NCI-H1417 (cell line): ENCODE measurements at places on chromosomes 16 and 17.

GRCh38 chr16:56530872-56531271 lies 11.0 kb upstream of the BBS2 start:
- DNase-seq = no peak

DNA sequence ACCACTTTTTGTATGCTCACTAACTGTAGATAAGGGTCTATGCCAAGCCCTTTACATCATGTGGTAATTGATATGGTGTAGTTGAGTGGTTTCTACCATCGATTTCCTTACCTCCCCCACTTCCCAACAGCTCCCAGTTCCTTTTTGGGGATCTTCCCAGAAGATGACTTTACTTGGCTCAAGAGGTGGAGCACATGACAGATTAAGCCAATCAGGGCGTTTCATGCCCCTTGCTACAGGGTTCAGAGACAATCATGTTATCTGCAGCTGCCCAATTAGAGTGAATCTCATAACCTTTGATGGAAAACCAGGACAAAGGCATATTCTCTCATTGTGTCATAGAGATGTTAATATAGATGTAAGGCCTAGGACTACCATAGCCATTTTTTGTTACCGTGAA lies 16.2 kb upstream of the BMERB1 start:
- DNase-seq = no peak

DNA sequence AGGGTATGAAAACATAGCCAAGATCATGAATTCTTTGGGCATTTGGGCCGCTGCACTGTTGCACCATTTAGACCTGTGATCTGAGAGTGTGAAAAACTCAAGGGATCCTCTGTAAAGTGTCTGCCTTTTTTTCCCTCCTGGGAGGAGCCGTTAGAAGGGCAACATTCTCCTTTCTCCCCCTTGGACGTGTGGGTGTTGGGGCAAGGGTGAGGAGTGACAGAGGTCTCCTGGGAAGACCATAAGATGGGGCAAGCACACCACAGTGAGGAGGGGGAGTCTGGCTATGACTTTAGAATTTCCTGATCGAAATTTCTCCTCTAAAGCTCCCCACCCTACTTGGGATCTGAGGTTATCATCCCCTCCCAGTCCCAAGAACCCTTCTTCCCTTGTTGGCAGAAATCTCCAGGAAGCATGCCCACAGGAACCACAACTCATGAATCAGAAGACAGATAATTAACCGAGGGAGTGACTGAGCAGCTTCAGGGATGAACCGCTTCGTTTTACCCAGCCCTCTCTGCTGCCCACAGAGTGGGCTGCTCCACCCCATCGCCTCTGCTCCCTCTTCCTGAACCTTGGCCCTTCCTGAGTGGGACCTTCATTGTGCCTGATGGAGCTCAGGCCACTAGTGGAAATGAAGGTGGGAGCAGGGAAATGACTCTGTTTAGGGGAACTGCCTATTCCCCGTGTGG lies 4.2 kb downstream of the ITGB3 start:
- no peak for DNase-seq

GRCh38 chr16:85027958-85028684 lies 526 bp downstream of the KIAA0513 start:
- DNase-seq = peak; percentile 50

DNA sequence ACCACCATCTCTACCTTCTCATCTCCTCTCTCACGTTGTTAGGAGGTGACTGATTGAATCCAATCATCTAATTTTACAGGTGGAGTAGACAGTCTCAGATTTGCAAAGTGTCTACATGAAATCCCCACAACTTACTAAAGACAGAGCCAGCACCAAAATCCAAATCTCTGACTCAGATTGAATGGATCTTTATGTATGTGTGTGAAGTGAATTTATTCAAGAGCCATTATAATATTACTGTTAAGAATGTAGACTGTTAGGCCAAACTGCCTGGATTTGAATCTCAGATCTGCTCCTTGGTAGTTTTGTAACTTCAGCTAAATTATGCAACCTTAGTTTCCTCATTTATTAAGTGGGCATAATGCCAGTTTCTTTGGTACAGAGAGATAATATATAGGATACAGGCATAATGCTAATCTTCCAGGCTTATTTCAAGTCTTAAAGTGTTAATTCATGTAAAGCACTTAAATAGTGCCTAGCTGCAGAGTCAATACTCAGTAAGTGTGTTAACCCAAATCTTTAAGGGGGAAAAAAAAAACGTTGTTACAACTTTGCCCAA lies 12.7 kb downstream of the CNEP1R1 start:
- DNase-seq = no peak

DNA sequence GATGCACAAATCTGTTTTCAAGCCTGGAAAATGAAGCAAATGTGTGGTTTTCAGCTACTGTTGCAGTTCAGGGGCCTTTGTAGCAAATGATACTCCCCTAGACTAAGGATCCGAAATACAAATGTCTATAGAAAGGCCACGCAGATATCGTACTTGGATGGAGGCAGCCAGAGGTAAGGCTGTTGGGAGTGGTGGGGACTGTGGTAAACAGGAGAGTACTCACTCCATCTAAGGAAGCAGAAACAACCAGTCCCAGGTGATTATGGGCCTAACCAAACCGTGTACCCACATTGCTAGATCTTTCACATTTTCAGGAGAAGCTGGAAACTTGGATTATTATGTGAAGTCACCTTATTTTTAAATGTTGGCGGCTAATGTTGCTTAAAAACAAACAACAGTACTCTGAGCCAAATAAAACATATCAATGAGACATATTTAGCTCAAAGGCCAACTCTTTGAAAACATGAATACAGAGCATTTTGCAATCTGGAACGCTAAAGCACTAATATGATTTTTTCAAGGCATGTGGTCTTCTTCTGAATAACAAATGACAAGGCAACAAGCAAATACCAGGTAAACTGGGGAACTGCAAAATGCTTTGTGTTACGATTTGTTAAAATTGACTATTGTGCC lies 110.1 kb downstream of the YPEL2 start:
- DNase-seq = no peak

DNA sequence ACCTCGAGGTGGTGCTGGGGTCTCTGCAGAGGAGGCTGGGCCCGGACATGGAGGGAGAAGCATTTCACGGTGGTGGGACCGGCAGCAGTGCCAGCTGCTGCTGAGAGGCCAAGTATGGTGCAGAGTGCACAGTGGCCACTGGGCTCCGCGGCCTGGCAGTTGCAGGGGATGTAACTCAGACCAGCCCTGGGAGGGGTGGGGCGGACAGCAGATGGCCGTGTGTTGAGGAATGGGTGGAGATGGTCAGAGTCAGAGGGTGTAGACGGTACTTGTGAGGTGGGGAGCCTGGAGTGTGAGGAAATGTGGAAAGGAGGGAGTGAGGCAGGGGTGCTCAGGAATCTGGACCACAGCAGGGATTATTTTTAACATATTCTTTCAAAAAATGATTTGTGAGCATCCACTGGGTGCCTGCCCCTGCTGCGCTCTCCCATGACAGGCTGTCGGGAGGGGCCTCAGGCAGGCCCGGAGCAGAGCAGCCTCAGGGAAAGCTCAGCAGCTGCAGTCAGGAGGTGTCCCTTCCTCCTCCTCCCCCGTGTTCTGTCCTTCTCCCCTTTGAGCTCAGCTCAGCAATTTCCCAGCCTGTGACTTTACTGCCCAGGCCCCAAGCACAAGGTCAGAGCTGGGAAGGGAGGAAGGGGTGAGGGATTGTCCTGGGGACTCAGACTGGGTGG lies 113.1 kb downstream of the RAP1GAP2 start:
- DNase-seq = no peak

DNA sequence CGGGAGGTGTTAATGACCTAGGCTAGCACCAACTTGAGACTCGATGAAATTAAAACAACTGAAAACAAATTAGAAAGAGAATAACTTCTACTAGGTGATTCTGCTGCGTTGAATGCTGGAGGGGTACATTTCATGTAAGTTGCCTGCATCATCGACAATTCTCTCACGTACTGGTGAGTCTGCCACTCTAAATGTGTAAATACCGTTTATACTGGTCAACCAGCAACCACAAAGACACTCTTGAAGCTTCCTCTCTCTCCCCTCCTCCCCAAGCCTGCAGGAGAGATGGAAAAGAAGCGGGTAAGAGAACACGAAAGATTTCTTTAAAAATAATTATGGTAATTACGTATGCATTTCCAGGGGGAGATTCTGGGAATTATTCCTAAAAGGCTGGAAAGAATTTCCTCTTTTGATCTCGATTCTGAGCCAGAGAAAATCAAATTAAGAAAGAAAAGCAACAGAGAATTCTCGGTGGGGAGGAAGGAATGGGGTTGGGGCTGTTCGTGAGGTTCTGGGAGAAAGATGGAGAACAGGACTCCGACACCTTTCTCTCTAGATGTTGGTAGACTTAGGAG lies 68.6 kb upstream of the MRTFB start:
- peak; percentile 29 for DNase-seq

- no peak for DNase-seq
These were observed 331.1 kb downstream of the SLC39A11 start for GRCh38 chr17:72761431-72761830.

GRCh38 chr17:1002771-1003555 lies 6.0 kb downstream of the TIMM22 start:
- DNase-seq = peak; percentile 10

GRCh38 chr17:55588446-55589242 lies 77.4 kb upstream of the SMIM36 start:
- no peak for DNase-seq

GRCh38 chr17:44307387-44308186 lies 814 bp upstream of the RUNDC3A start:
- DNase-seq = peak; percentile 75

- peak; percentile 30 for DNase-seq
These were observed 36.4 kb upstream of the TMEM97 start for GRCh38 chr17:28282596-28282995.

DNA sequence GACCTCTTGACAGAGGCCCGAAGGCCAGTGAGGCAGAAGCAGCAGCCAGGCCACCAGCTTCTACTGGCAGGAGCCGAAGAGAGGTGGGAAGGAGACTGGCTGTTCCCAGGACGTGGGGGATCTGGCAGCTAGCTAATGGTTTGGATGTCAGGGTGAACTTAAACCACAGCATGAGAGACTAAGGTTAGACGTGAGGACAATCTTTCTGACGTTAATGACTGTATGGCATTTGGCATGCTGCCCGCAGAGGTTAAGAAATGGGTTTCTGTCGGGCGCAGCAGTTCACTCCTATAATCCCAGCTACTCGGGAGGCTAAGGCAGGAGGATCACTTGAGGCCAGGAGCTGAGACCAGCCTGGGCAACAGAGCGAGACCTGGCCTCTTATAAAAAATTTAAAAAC lies 6.3 kb upstream of the KRT13 start:
- no peak for DNase-seq

DNA sequence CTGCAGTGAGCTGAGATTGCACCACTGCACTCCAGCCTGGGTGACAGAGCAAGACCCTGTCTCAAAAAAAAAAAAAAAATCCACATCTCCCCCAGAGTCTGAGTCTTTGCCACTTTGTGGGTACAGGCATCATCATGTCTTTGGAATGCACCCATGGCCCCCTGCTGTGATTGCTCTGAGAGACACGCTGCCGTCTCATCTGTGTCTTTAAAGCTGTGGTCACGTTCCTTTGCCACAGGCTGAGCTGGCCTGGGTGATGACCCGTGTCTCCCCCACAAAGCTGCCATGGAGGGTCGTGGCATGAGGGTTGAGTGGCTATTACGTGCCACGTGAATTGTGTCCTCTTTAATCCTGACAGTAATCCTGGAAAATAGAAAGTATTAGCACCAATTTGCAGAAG lies 20.2 kb downstream of the CRISPLD2 start:
- DNase-seq = no peak

GRCh38 chr17:42675965-42676423 lies 800 bp downstream of the PLEKHH3 start:
- peak; percentile 75 for DNase-seq

DNA sequence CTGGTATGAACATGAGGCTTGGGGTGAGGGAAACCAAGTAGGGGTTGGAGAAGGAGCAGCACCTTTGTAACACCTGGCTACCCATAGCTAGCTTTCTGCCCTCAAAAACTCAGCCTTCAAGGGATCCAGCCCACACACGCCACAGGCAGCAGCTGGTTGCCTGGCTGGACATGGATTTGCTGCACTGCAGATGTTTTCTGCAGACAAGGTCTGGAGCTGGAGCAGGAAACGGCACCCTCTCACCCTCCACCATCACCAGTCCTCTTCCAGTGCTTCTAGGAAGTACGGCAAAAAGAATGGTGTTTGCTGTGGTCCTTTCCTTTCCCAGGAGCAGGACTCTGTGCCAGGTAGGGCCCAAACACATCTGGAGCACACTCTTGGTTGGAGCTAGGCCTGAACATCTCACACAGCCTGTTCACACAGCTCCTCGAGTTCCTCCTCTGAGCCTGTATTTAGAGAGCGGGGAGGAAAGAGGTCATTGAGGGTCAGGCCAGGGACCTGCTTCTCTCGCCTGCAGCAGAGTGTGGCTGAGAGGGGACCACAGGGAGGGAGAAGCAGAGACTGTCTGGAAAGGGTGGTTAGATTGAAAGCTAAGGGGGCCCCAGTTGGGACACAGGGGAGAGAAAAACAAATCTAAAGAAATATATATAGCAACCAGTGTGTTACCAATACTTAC lies 2.7 kb upstream of the SUPT4H1 start:
- DNase-seq = no peak

DNA sequence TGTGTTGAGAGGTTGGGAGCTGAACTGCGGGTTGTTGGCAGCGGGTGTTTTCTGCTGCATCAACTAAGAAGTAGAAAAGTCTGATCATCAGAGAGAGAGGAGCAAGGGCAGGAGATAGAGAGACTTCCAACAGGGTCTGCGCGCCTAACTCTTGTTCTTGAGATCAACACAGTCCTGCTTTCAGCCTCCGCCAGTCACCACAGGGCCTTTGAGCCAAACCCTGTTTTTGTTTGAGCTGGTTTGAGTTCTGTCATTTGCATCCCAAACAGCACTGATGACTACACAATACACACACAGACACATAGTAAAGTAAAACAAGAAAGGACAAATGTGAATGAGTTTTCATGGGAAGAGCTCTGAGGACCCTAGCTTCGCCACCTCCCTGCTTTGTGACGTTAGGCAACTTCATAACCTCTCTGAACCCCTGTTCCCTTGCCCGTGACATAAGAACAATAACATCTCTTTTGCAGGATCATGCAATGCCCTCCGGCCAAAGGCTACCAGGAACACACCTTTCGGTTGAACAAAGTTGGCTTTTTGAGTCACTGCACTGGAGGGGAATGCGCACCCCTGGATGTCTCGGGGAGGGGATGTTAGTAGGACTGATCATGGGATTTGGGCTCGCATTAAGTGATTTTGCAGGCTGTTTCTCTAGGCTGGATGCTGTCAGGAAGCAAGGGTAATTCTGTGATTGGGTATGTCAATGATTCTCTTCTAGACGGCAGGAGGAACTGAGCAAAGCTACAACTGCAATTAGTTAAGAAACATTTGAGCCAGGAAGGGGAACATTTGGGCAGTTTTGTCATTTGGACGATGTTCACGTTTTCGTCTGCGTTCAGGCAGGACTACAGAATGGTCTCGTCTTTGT lies 92.3 kb downstream of the C16orf78 start:
- DNase-seq = no peak

DNA sequence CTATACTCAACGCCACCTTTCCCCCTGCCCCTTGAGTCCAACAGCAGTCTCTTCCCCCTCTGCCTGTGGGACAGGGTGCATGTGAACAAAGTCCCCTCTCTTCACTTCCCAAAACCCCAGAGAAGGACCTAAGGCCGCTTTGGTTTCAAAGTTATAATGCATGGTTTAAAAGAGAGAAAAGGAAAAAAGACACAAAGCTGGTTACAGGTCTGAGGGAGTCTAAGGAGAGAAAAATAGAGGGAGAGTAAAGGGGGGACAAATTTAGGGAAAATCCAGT lies 1.1 kb upstream of the GABARAP start:
- DNase-seq = no peak
